Stimulated activated CD8-positive, alpha-beta memory T cell treated with anti-CD3 and anti-CD28 coated beads, Interleukin-7, amount 100 ng/mL, for 48 hours (primary cell): ENCODE measurements at places on chromosomes 6 and 20.

GRCh38 chr6:125574604-125575003 lies 174.8 kb upstream of the HEY2 start:
- DNase-seq, result no peak

DNA sequence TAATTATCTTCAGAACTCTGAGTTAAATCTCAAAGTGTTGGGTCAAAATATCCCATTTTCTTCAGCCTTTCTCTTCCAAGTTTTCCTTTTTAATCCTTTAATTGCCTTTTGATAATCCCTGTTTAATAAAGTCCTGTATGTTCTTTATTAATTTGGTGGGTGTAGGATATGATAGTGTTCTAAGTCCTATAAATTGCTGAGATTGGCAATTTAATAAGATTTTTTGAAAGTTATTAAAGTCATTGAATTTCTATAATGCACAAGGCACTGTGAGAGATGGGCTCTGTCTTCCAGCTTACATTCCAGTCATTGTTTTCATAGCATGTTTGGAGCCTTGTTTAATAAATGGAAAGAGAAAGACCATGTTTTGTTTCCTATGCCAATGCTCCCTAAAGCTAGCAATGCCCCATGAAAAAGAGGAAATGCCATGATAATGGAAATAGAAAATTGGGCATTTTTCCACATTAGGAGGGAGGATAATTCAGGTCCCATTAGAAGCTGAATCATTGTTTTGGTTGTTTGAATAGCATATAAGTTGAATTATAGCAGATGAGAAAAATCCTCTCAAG lies 404.8 kb downstream of the CD109 start:
- no peak for DNase-seq

GRCh38 chr6:22682979-22683378 lies 113.6 kb downstream of the HDGFL1 start:
- no peak for DNase-seq

DNA sequence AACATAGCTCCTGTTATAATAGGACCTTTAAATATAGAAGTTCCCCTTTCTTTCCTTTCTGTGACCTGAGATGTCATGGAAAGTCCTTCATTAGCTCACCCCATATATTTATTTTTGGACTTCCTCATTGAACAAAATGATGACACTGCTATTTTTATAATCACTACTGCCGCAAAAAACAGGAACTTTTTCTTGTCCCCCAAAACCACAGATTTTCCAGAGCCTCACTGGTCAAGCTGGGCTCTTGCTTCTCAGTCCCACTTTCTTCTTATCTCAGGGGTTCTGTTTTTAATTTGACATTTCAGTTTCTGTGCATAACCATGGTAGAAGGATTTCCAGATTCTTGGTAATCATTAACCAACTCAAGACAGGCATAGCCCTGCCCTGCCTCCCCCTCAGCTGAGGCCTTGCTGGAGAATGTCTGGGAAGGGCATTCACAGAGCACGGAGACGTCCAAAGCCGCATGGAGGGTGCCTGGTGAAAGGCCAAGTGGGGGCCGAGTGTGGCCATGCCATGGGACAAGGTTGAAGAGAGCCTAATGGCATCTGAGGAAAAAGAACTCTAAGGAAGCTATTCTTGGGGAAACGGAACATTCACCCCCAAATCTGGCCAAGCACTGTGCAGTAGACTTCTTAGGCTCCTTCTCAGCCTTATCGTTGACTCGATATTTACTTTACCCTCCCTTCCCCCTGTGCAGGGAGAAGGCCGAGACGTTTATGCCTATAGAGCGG lies 73.7 kb downstream of the EDN1 start:
- no peak for DNase-seq

DNA sequence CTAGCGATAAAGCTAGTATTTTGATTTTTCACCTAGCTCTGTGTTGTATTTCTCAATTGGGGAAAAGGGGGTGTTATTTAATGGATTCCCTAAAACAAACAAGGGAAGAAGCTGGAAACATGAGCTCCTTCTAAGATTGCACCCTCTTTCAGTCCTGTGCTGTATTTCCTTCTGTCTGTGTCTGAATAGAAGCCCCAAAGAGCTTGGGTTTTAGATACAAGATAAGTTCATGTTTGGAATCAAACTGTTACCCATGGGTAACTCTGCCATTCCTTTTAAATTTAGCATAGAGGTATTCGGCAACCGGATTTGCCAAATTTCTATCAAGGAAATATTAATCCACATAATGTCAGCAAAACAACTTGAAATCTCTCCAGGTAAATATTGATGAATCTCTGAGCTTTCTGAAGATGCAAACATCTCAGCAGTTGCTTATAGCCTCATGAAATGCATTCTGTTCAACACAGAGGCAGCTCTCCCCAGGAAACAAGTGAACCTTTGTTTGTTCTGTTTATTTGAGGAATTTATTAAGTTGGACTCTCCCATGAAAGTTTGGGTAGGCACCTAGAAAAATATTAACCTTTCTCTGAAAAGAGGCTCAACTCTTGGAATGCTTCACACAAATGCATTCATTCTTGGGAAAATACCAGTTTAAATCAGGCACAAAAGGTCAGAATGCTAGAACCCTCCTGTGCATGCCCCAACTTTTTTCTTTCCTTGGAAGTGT lies 9.9 kb upstream of the SCGN start:
- DNase-seq, result no peak

- no peak for DNase-seq
Measured at GRCh38 chr20:53679597-53680309, 86.1 kb upstream of the ZNF217 start.

- DNase-seq, result no peak
Measured at GRCh38 chr6:158464483-158464882, 95.4 kb upstream of the TMEM181 start.

GRCh38 chr6:145967549-145967948 lies 3.4 kb upstream of the SHPRH start:
- no peak for DNase-seq

DNA sequence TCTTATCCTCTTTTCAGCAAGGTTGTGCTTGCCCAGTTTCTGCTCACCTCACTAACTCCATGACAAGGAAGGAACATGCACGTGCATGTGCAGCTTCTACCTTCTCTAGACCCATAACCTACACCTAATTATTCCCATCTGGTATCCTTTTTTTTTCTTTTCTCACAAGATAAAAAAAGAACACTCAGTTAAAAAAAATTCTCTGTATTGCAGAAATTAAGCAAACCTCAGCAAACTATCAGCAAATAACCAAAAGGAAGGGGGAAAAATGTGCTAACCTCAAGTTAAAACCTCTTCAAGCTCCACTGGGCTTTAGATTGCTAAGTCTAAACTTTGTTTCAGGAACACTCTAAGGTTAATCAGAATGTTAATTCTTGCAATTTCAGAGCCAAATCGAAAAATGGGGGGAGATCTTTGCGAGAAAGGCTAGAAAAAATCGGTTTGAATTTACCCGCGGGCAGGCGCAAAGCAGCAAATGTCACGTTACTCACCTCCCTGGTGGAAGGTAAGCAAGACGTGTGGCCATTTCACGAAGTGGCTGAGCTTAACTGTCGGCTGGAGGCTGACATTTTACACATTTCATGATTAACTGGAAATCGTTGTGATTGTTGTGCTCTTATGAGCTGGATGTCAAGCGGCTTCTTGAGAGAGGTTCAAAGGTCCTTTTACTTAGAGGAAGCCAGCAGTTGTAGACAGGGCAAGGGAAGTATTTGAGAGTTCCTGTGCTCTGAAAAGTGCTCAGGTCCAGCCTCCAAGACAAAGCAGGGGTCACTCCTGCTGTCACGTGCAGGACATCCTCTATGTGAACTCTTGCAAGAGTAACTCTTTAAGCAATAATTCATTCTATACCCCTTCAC lies 19.1 kb downstream of the TFAP2B start:
- no peak for DNase-seq

- no peak for DNase-seq
Measured at GRCh38 chr20:39290575-39290974, 328.4 kb downstream of the DHX35 start.

DNA sequence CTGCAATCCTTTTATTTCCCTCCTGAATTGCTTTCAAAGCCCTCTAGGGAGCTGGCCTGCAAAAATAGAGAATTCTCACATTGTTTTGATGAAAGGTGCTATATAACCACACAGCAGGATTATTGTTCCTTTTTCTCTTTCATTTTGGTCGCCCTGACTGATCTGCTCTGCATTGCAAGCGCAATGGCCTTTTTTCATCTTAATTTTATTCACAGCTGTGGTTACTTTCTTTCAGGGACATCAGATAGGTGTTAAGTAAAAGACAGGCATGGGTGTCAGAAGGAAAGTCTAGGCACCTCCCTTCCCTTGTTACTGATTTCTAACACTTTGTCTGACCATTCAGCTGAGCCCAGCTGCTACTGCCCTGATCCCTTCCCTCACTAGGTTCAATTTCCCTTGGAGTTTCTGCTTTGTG lies 850.5 kb upstream of the MAP3K7 start:
- DNase-seq, result no peak

GRCh38 chr6:42394881-42395620 lies 56.7 kb downstream of the TRERF1 start:
- DNase-seq, result no peak

- DNase-seq, result no peak
Measured at GRCh38 chr6:82741325-82741995, 324.2 kb downstream of the UBE3D start.

GRCh38 chr6:126175251-126175650 lies 164.7 kb upstream of the CENPW start:
- DNase-seq, result no peak

DNA sequence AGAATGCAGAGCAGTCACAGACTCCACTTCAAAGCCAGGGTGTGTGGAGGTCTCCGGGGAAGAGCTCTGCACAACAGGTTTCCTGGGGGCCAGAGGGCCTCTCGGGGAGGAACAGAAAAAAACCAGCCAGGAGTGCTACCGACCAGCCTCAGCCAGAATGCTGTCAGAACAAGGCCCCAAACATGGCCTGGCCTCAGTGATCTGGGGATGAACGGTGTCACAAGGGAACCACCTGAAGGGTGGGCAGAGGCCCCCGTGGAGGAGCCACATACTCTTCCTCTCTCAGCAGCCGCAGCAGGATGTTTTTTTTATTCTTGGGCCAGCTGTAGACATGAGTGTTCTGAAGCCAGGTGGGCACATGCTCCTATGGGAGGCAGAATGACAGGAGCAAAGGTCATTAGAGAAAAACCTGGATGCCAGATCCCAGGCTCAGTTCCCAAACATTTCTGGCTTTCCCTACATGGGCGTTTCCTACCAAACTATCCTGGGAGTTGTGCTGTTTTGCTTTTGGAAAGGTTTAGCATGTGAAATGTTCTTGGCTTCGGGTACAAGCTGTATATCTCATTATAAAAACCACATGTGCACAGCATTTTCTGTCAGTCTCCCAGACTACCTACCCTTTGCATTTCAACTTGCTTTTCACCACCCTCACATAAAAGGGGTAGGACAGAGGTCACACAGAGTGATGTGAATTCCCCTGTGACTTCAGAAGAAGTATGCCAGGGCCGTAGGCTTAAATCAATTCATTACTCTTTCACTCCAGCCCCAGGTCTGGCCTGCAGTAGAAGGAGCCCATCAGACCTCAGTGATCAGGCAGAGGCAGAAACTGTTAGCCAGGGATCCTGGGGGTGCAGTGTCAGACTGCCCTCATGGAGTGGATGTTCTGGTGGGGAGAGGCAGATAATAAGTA lies 46.2 kb downstream of the TRAF3IP2 start:
- DNase-seq, result no peak

DNA sequence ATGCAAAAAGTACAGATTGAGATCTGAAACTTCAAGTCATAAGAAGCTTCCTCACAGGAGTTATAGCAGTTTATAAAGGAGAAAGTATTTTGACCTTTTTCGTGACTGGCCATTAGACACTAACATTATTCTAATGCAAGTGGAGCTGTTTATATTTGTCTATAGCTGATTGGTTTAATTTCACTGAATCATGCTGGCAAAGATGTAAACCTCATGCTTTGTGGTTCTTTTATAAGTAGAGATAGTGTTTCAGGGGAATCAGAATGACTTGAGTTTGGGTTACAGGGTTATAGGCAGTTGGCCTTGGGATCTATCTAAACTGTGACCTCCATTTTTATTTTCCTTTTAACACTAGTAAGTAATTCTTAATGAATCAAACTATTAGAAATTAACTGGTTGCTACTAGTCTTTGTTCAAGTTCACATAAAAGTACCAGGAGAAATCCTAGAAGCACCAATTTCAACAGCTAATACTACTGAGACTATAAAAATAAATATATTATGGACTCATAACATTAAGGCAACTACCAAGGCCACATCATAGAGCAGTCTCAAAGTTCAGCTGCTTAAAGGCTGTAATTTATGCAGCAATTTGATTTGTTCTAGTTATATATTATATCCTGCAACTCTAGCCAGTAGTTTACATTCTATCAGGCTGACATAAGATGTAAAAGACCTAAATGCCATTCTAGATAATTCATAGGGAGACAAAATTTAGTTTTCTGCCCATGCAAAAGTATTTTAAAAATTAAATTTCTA lies 94.0 kb downstream of the RNGTT start:
- no peak for DNase-seq

GRCh38 chr6:9507136-9507895 lies 907.6 kb downstream of the TFAP2A start:
- no peak for DNase-seq

- no peak for DNase-seq
Measured at GRCh38 chr6:165551828-165552227, 111.2 kb downstream of the PDE10A start.

DNA sequence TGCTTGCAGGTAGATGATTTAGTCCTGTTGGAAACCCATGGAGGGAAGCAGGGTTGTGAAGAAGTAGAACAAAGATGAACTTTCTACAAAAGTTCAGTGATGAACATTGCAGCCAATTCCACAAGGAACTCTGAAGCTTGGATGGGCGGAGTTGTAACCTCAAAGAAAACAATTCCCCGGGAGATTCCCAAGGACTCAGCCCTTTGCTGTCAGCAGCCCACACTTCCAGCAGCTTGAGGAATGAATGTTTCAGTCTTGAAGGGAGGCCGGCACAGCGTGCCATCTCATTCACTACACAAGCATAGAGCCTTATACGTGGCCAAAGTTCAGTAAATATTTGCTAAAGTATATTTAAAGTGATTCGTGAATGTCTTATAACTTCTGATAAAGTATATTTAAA lies 269.4 kb downstream of the NKAIN2 start:
- no peak for DNase-seq

GRCh38 chr6:106894978-106895702 lies 79.4 kb downstream of the CD24 start:
- DNase-seq, result no peak

DNA sequence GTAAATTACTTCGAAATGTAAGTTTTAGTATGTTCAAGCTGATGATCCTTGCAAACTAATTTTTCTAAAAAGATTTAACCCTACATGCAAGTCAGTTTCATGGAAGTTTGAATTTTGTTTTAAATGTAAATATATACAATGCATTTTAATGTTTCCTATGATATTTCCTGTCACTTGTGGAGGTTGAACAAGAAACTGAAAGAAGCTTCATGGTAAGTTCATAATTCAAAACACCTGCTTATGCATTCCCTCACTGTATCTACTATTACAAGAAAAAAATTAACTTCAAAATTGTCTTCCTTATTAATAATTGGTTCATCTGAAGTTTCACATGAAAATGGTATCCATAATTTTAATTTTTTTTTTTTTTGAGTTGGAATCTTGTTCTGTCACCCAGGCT lies 24.8 kb downstream of the KIF6 start:
- no peak for DNase-seq

- no peak for DNase-seq
Measured at GRCh38 chr20:16498526-16499253, 74.6 kb downstream of the KIF16B start.
